Large intestine (tissue), 12 donors: ENCODE measurements at places on chromosomes 5 and 9. TPM values are rescaled to one million over a fixed set of nuclear protein-coding genes. Genes with fewer than 3 reads are reported as not detected.
A peak's percentile ranks its signal among the peaks of the same experiment; 100 is the strongest.

Gene ACER2
- 3.5 TPM for polyA plus RNA-seq

DNA sequence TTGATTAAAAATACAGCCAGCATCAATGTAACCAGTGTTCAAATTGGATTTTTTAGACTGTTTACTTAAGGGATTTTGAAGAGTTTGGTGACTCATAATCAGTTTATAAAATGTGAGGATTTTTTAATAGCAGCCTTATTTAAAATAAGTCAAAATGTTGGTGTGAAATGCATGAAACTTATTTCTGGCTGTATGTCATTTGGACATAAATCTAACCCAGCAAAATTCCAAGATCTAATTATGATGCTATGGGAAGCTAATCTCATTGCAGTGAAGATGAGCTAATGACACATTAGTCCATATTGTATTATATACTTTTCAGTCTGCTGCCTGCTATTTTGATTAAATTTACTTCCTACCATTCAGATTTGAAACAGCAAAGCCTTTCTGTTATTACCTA lies 140.3 kb downstream of the AOPEP start:
- DNase-seq: no peak

Gene PHPT1
- 312 TPM for polyA plus RNA-seq

GRCh38 chr9:129176701-129177442 lies 1.2 kb downstream of the IER5L start:
- peak; percentile 69 for DNase-seq

DNA sequence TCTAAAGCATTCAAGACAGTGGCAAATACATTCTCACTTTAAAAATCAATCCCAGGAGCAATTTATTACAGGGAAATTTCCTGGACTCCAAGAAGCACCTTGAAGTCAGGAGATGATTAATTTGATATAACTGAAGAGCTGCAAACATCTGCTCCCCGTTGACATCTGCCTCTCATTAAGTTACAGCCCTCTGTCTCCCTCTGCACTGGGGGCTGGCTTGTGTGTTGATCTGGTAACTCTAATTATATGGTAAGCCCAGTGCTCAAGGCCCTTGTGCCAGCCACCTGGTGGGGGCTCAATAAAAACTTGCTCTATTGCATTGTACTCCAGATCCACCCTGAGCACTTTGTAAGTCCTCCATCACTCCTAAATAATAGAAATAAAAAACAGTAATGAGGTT lies 131.1 kb upstream of the ZNF462 start:
- DNase-seq: no peak

Gene RALGPS1
- polyA plus RNA-seq: 58.8 TPM

Gene ZBED3
- polyA plus RNA-seq: 16.6 TPM

- no peak for DNase-seq
Observed at GRCh38 chr5:146595088-146595487, 79.1 kb upstream of the GPR151 start.

GRCh38 chr5:112257976-112258375 lies 161.1 kb downstream of the EPB41L4A start:
- no peak for DNase-seq
